ENCODE measurements at places on chromosomes 12 and 14.

DNA sequence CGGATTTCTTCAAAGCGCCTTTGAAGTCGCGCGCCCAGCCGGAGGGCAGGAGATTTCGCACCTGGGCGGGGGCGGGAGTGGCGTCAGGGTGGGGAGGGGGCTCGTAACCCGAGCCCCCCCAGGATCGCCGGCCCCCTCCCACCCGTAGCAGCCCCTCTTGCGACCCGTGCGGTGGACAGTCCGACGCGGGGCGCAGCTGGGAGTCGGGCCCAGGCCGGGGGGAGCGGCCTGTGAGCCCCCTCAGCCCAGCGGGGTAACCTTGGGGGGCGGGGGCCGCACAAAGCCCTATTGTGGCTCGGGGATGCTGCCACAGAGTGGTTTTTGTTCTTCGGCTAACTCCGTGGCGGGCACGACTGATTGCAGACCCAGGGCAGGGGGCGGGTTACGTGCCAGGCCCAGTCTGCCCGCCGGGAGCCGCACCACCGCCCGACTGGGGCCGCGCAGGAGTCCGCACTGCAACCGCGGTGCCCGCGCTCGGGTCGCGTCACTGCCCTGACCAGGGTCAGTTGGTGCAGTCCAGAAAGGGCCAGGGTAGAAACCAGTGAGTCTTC is 4.2 kb upstream of the AAAS start:
- DNase-seq = no peak

DNA sequence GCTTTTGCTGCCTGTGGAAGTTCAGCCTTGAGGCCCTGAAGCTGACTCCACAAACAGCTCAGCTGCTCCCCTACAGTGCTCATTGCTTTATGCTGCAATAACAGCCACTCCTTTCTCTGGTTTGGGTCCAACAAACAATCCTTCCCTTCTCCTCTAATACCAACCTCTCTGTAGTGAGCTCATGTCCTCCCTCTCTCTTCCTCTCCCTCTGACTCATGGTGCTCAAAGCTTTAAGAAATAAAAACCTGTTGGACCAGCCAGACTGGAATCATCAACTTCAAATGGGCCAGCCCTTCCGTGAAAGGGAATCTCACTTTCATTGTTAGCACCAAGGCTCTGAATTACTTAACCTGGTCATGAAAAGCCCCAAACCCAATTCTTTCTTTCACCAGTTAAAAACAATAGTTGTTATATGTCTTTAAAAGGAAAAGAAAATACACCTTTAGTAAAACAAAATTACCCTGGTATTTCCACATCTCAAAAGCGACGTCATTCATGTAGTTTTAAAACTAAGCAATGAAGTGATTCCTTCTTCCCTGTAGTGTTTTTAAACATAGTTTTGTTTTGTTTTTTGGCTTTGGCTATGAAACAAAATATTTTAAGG is 126.4 kb downstream of the DUSP6 start:
- DNase-seq = no peak

GRCh38 chr12:103278329-103278728 is 217.4 kb downstream of the C12orf42 start:
- no peak for DNase-seq

- no peak for DNase-seq
These were observed 77.1 kb upstream of the ACTN1 start for GRCh38 chr14:69055999-69056788.

GRCh38 chr12:30882706-30883105 is 43.8 kb upstream of the TSPAN11 start:
- DNase-seq = no peak

- no peak for DNase-seq
These were observed 26.6 kb upstream of the NRXN3 start for GRCh38 chr14:78143489-78144145.

DNA sequence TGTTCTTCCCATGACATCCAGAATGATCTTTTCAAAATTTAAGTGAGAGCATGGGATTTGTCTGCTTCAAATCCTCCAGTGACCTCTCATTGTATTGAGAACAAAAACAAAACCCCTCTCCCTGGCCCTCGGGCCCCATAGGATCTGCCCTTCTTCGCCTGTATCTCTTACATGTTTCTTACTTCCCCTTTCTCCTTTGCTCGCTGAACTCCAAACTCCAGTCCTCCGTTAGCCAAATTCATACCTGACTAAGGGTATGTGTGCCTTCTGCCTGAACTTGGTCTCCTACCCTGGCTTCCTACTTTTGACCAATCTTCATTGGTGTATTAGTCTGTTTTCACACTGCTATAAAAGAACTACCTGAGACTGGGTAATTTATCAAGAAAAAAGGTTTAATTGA is 13.2 kb upstream of the TSPAN11 start:
- DNase-seq = no peak

- no peak for DNase-seq
These were observed 121.7 kb downstream of the ZNF664 start for GRCh38 chr12:124094733-124095132.

All from amniotic stem cell (primary cell).